Kasumi-1 (cell line): ENCODE measurements at places on chromosomes 1 and 21.

DNA sequence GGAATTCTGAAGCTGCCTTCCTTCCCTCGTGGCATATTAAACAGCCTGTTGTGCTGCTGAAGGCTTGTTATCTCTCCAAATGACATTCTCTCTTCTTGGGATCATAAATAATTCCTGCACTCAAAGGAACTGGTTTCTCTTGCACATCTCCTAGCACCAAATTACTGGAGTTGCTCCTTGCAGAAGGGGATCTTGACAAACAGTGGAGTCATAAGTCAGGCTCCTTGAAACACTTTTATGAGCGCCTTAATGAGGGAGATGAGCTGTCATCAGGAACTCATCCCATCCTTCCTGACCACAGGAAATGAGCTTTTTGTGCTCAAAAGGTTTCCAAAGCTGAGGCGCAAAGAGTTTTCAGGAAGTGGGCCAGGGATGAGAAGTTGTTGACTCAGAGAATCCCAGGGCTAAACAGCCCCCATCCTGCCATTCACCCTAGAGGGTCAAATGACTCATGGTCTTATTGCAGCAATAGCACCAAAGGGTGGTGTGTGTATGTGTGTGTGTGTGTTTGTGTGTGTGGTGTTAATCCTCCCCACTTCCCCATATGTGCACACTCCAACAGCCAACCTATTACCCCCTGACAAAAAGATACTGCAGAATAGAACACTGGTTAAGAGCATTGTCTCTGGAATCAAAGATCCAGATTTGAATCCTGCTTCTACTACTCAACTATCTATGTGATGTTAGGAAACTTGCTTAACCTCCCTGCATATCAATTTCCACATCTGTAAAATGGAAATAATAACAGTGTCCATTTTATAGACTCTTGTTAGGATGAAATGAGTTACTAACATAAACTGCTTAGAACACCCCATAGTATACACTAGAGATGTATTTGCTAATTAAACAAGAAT is 2.8 kb upstream of the PHC2 start:
- DNase-seq, result peak; percentile 95

- no peak for DNase-seq
Measured at GRCh38 chr1:236850077-236850979, 55.2 kb downstream of the MTR start.

- peak; percentile 98 for DNase-seq
Measured at GRCh38 chr1:150552128-150552910, 3.1 kb downstream of the ADAMTSL4 start.

DNA sequence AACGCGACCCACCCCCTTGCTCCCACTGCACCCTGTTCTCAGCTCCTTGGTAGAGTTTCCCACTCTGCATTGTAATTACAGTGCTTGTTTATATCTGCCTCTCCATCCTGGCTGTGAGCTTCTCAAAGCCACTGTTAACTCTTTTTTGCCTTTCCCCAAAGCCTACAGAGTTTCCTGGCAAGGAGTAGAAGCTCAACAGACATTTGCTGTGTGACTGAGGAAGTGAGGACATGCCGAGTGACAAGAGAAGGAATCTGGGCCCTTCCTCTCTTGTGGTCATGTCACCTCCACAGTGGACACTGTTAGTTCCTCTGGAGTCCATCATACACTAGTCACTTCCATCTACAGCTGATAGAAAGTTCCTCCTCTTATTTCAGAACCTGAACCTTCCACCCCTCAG is 6.1 kb upstream of the IGSF8 start:
- peak; percentile 24 for DNase-seq

GRCh38 chr1:44532567-44532944 is 127.5 kb downstream of the RNF220 start:
- no peak for DNase-seq

DNA sequence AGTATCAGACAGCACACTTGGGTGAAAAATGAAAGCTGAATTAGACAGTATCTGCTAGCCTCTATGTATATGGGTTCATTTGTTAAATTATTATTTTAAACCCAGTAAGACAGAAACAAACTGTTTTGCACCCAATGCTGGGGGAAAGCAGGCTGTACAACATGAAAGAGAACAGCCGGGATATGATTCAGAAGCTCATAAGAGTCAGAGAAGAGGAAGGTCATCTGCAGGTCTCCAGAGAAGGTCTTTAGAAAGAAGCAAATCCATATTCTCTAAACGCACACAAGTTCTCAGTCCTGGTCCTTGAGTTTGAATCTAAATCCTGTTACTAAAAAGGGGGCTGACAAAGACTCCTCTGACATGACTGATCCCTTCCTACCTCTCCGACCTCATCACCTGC is 155.1 kb downstream of the SIPA1L2 start:
- DNase-seq, result no peak
